ENCODE measurements at places on chromosomes 6 and 20.

DNA sequence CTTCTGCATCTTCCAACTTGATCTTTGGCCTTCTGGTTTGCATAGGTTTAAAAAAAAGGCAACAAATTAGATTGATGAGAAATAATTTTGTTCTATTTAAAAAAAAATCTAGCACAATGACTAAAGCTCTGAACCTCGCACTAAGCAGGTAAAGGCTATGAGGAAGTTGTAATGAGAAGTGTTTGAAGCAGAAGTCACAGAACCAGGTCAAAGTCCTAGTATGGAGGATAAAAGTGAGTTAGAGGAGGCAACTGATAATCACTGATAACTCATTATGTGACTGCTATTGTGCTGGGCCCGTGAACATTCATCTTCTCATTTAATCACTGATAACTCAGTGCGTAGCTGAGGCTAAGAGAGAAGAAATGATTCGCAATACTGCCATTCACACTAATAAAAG is 46.1 kb upstream of the GFRAL start:
- no peak for DNase-seq

- no peak for DNase-seq
These were observed 23.2 kb downstream of the TXNDC5 start for GRCh38 chr6:7887278-7887991.

GRCh38 chr6:34658605-34659265 is 37.8 kb downstream of the ILRUN start:
- DNase-seq = no peak

DNA sequence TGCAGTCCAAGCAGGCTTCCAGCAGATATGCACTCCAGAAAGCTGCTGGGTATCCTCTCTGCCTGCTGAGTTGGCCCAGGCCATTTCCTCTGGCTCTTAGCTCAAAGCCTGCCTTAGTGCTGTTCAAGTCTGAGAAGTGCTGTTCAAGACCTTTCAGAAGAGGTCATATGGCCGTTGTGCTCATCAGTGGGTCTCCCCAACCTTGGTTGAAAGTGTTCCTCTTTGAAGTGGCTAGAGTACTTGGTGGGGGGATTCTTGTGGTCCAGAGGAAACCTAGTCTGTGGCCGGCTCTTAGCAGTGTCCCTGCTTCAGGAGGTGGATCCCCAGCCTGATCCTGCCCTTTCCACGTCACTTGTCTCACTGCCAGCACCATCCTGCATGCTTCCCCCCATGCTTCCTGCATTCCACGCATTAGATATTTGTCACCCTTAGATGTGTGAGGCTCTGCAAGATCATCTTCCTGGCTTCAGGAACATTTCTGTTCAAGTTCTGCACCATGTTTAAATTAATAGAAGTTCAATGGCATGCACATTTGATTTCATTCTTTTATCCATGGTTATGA is 105.0 kb downstream of the FIG4 start:
- DNase-seq = no peak

- no peak for DNase-seq
These were observed 17.4 kb upstream of the PLCB4 start for GRCh38 chr20:9051508-9051907.

- peak; percentile 37 for DNase-seq
These were observed 58.7 kb downstream of the UTRN start for GRCh38 chr6:144343701-144344428.

DNA sequence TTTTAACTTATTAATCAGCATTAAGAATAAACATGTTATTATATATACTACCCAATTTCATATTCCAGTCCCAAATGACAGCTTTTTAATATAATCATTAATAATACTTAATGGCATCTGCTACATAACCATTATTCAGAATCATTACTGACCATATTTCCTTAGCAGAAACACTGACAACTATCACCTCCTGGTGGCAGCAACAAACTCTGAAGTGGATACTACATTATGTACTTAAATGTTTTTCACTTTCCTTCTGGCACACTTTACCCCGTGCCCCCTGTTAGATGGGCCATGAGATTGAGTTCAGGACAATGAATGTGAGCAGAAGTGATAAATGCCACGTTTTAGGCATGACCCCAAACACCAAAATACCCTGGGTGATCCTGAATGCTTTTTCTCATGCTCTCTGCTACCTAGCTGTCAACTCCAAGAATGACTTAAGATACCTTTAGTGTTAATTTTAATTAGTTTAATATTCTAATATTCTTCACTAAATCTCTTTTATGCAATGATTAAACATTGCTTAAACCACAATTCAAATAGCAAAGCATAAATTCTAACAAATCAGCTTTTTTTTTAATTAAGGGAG is 77.1 kb downstream of the LMBRD1 start:
- DNase-seq = no peak

DNA sequence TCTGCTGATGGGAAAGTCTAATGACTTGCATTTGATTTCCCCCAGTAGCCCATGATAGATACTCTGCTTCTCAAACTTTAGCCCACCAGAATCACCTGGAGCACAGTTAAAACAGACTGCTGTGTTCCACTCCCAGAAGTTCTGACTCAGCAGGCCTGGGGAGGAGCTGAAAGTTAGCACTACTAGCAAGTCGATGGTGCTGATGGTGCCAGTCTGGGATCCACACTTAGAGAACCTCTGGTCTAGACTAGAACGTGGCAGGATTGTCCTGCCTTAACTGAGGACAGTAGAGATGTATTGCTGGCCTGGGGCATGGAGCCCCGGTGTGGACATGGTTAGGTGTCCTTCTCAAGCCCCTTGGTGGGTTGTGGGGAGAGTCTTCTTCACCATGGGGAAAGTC is 8.7 kb downstream of the TOX2 start:
- no peak for DNase-seq

DNA sequence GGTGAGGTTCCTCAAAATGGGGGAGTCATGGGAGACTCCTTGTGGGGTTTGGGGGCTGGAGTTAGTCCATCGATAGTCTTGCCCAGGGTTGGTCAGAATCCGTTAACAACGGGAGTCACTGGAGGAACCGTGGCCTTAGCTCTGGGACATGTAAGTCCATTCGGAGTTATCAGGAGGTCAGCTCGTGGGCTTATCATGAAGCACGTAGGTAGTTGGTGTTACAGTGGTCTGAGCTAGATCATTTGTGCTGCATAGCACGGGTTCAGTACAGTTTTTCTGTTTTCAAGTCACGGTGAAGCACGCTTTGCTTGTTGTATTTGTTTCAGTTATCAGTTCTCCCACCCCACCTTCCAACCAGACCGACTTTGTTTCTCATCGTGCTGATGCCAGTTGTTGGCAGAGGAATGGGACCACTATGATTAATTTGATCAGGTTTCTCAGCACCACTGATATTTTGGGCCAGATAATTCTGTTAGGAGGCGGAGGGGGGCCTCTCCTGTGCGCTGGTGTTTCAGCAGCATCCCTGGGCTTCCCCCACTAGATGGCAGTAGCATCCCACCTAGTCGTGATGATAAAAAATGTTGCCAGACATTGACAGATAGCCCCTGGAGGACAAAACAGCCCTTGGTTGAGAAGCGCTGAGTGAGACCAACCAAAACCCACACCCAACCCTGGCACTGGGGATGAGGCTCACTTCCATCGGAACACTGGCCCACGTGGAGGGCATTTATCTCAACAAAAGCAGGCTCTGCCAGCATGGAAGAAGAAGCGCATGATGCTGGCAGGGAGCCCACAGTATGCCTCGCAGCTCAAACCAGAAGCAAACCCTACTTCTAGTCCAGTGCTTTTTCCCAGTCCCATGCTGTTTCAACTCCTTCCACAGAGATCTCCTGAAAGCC is 2.2 kb upstream of the APMAP start:
- peak; percentile 83 for DNase-seq

- DNase-seq = no peak
These were observed 24.2 kb upstream of the SIRPA start for GRCh38 chr20:1870792-1871550.

GRCh38 chr6:123022975-123023374 is 26.9 kb downstream of the CLVS2 start:
- no peak for DNase-seq

GRCh38 chr6:106783640-106784566 is 154.5 kb downstream of the QRSL1 start:
- DNase-seq = no peak

- DNase-seq = no peak
These were observed 182.8 kb downstream of the ZMYND8 start for GRCh38 chr20:47173596-47174216.

DNA sequence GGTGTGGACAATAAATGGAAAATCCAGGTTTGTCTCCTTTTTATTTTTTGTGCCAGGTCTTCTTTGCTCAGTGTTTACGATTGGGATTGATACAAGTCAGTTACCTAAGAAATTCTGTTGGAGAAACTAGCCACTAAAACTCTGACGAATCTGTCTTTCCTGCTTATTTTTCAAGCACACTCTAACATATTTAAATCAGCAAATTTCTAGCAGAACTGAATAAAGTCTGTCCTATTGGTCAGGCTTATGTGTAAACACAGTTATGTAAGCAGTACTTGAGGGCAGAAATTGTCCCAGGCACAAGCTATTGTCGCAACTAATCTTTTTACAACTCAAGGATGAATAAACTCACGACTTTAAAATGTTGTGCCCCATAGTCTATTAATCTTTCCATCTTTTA is 12.1 kb upstream of the EXOC2 start:
- DNase-seq = no peak

- DNase-seq = no peak
These were observed 485.5 kb downstream of the CD109 start for GRCh38 chr6:74181471-74181870.

- no peak for DNase-seq
These were observed 168.5 kb upstream of the AKAP12 start for GRCh38 chr6:151071295-151071694.

Data from activated CD4-positive, alpha-beta T cell treated with anti-CD3 and anti-CD28 coated beads, Interleukin-2, amount 50 U/mL, for 1 hour (primary cell).